Colonic mucosa (tissue), 4 donors: ENCODE measurements at places on chromosomes 11 and 22. TPM values are rescaled to one million over a fixed set of nuclear protein-coding genes. Genes with fewer than 3 reads are reported as not detected.

Gene CSF2RB
- 5.2 TPM for total RNA-seq

Gene OR10A2
- not detected for total RNA-seq

Gene OVCH2
- total RNA-seq = not detected

Gene BCO2
- total RNA-seq = 1.7 TPM

Gene RASSF10
- total RNA-seq = 1.4 TPM

Gene ARHGAP1
- 81.7 TPM for total RNA-seq

Gene OR52N4
- total RNA-seq = not detected

Gene NXPE4
- 178 TPM for total RNA-seq

Gene QSER1
- total RNA-seq = 25.3 TPM

DNA sequence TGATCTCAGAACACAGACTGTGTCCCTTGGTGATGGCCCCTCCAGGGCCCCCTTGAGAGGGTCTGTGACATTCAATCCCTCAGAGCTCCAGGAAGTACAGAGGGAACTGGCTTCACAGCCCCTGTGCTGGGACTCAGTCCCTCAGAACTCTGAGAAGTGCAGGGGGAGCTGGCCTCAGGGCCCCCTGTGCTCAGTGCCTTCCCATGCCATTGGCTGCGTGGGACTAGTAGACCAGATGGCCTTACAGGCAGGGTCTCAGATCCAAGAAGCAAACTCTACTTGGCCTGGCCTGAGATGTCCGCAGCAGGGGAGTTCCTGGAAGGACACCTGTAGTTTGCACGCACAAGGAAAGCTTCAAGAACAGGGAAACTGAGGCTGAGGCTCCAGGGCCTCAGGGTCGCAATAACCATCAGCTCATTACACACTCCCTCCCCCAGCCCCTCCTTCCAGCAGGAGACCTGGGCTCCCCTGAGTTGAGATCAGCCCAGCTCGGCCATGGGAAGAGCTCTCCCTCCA, 138.4 kb downstream of the BRD1 start:
- no peaks in the 10 kb centered on the region for H3K4me1 ChIP-seq
- no peak for DNase-seq
- H3K27me3 ChIP-seq = no peaks in the 10 kb centered on the region
- no peaks in the 10 kb centered on the region for H3K36me3 ChIP-seq
- no peak overlapping the region for H3K27ac ChIP-seq
- H3K4me3 ChIP-seq = no peak overlapping the region

GRCh38 chr11:30786256-30787110, 200.3 kb upstream of the MPPED2 start:
- H3K36me3 ChIP-seq = no peaks in the 10 kb centered on the region
- H3K27me3 ChIP-seq = no peaks in the 10 kb centered on the region
- H3K4me3 ChIP-seq = no peak overlapping the region
- DNase-seq = no peak
- no peak overlapping the region for H3K27ac ChIP-seq

- peak; percentile 97 for DNase-seq
- peak overlapping the region; percentile 76 for H3K4me3 ChIP-seq
- peaks cover 9% of the 10 kb centered on the region for H3K4me1 ChIP-seq
- no peaks in the 10 kb centered on the region for H3K36me3 ChIP-seq
Observed at GRCh38 chr11:118928101-118928869, 2.6 kb upstream of the BCL9L start.

DNA sequence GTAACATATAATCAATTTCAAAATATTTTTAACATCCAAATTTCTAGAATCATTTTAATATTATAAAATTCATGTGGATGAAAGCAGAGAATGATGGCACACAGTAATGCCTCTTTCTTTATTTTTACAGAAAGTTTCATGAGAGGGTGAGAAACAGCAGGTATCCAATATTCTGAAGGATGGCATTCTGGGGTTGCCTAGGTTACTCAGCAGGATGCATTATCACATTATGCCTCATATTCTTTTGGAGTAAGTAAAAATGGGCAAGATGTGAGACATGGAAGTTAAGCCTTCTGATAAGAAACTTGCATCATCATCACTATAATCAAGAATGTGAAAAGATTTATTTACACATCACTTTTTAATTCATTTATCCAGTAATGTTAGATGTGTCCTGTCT, 148.7 kb upstream of the PGR start:
- no peak overlapping the region for H3K4me3 ChIP-seq
- no peaks in the 10 kb centered on the region for H3K36me3 ChIP-seq
- H3K27ac ChIP-seq = no peak overlapping the region
- no peak for DNase-seq
- H3K27me3 ChIP-seq = no peaks in the 10 kb centered on the region

DNA sequence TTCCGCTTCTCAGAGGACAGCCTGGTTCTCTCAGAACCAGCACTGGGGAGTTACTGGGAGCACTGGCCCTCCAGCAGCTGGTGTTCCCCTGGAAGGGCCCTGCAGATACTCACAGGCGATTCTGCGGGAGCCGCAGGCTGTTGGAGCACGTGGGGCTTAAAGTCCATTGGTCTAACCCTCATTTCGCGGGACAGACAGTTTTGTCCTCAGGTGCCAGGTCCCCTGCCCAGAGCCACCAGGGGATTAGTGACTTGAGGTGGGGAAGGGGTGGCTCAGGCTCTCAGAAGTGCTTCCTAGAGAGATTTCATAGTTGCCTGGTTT, 53.9 kb downstream of the CACNA1I start:
- H3K27ac ChIP-seq = no peak overlapping the region
- no peaks in the 10 kb centered on the region for H3K27me3 ChIP-seq
- no peak overlapping the region for H3K4me3 ChIP-seq
- H3K4me1 ChIP-seq = no peaks in the 10 kb centered on the region
- DNase-seq = no peak

- peaks cover 25% of the 10 kb centered on the region for H3K4me1 ChIP-seq
- DNase-seq = no peak
- no peak overlapping the region for H3K4me3 ChIP-seq
- H3K36me3 ChIP-seq = no peaks in the 10 kb centered on the region
Observed at GRCh38 chr11:27394781-27395228, 31.8 kb upstream of the CCDC34 start.

- no peak for DNase-seq
- no peaks in the 10 kb centered on the region for H3K36me3 ChIP-seq
- no peaks in the 10 kb centered on the region for H3K27me3 ChIP-seq
Observed at GRCh38 chr11:112465433-112466024, 204.9 kb upstream of the PLET1 start.

- peak; percentile 37 for DNase-seq
- H3K27ac ChIP-seq = no peak overlapping the region
- H3K27me3 ChIP-seq = no peaks in the 10 kb centered on the region
- H3K36me3 ChIP-seq = no peaks in the 10 kb centered on the region
- H3K4me3 ChIP-seq = no peak overlapping the region
Observed at GRCh38 chr11:18802381-18803257, 11.0 kb upstream of the PTPN5 start.

DNA sequence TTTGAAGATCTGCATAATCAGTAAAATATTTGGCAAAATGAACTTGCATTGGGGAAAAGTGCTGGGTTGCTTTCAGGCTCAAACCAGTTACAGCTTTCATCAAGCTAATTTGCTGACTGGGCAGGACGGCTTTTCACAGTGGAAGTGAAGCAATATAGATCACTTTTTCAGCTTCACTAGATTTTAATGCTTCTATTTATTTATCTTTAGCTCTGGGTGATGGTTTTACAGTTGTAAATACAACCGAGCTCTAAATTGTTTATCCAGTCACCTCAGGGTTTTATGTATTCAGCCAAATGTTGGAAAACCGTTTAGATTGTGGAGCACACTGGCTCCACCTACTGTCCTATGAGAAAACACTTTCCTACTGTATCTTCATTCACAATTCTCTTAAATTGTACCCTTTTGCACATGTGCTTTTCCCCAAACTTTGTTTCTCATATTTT, 58.2 kb downstream of the ACER3 start:
- H3K4me1 ChIP-seq = no peaks in the 10 kb centered on the region
- no peaks in the 10 kb centered on the region for H3K36me3 ChIP-seq
- peak; percentile 25 for DNase-seq
- no peak overlapping the region for H3K27ac ChIP-seq
- no peaks in the 10 kb centered on the region for H3K27me3 ChIP-seq

- no peaks in the 10 kb centered on the region for H3K36me3 ChIP-seq
- no peak for DNase-seq
- no peaks in the 10 kb centered on the region for H3K4me1 ChIP-seq
- H3K4me3 ChIP-seq = no peak overlapping the region
- no peaks in the 10 kb centered on the region for H3K27me3 ChIP-seq
Observed at GRCh38 chr11:63443714-63444113, 47.3 kb downstream of the PLAAT5 start.

DNA sequence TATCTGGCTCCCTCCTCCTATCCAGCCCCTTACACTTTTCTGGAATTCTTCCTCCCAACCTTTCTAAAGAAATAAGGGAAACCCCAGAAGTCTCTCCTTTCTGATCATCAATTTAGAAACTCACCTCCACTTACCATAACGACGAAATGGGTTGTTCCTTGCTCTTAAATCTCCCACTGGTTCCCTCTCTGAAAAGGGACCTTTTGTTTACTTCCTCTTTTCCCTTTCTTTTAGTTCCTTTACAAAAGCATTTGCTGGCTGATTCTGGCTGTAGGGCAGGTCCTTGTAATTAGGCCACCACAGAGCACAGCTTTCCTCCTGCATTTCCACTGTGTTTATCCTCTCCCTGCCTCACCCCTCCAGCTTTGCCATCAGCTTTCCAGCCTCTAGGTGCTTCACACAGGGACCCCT, 12.0 kb downstream of the JAML start:
- no peak overlapping the region for H3K4me3 ChIP-seq
- no peaks in the 10 kb centered on the region for H3K27me3 ChIP-seq
- peak overlapping the region; percentile 73 for H3K27ac ChIP-seq
- no peak for DNase-seq

GRCh38 chr11:70176940-70177689, 26.0 kb upstream of the FADD start:
- no peaks in the 10 kb centered on the region for H3K36me3 ChIP-seq
- peak; percentile 29 for DNase-seq
- H3K4me1 ChIP-seq = no peaks in the 10 kb centered on the region
- H3K27me3 ChIP-seq = no peaks in the 10 kb centered on the region
- no peak overlapping the region for H3K4me3 ChIP-seq

DNA sequence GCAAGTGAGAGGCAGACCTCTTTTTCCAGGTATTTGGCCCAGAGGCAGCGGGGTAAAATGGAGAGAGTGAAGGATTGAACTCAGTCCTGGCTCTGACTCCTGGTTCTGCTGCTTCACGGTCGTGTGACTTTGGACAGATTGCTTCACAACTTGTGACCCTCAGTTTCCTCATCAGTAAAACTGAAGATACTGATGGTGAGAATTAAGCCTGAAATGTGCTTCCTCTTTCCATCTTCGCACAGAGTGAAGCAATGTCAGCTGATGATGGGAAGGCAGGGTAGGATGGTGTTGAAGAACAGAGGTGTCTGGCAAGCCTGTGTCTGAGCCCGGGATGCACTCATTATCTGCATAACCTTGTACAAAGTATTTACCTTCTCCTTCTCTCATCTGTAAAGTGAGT, 59.0 kb downstream of the UBASH3B start:
- H3K36me3 ChIP-seq = no peaks in the 10 kb centered on the region
- H3K4me3 ChIP-seq = no peak overlapping the region
- H3K4me1 ChIP-seq = no peaks in the 10 kb centered on the region
- DNase-seq = no peak
- H3K27ac ChIP-seq = no peak overlapping the region

DNA sequence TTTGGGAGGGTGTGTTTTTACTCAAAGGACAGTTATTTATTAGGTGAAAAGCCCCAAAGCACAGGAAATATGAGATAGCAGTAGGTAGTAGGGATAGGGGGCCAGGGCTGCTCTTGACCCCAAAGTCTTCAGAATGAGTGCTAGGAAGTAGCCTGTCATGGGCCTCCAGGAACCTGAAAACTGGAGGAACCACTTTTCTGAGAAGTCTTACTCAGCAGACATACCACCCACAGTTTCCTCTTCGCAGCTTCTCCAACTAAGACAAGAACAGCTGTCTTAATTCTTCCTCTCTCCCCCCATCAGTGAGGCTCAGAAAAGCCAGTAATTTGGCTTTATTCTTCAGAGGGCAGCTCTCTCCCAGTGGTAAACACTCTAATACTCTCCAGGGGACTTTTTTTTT, 84.0 kb upstream of the CTSC start:
- H3K4me1 ChIP-seq = no peaks in the 10 kb centered on the region
- H3K27ac ChIP-seq = peak overlapping the region; percentile 46
- no peaks in the 10 kb centered on the region for H3K36me3 ChIP-seq
- no peaks in the 10 kb centered on the region for H3K27me3 ChIP-seq

DNA sequence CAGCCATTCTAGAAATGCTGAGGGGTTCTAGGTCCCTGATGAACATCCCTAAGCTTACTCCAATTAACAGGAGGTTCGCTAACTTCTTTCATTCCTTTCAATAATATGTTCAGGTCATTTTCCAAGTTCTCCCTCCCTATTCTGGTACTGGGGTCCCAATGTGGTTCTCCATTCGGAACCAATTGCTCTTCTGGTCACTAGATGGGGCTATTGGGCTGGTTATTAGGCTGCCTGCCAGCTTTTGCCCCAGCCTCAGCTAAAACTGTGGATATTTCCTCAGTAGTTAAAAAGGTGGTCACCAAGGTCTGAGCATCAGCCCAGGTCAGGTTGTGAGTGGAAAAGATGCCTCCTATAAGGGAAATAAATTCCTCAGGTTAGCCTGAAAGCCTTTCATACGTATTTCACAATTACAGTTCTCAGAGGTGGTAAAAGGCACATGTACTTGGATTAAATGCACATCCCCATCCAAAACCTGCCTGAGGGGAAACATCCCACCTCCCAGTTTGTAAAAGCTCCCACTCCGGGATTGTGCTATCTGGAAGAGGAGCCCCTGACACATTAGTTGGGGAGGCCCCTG, 161.1 kb upstream of the CCDC179 start:
- H3K27ac ChIP-seq = no peak overlapping the region
- H3K4me1 ChIP-seq = no peaks in the 10 kb centered on the region
- H3K4me3 ChIP-seq = no peak overlapping the region
- H3K27me3 ChIP-seq = no peaks in the 10 kb centered on the region
- no peak for DNase-seq
- H3K36me3 ChIP-seq = no peaks in the 10 kb centered on the region

- no peak overlapping the region for H3K27ac ChIP-seq
- H3K4me1 ChIP-seq = peaks cover 4% of the 10 kb centered on the region
- no peaks in the 10 kb centered on the region for H3K36me3 ChIP-seq
Observed at GRCh38 chr11:106088896-106089295, 11.4 kb downstream of the AASDHPPT start.

GRCh38 chr11:35605706-35606105, 12.6 kb upstream of the FJX1 start:
- no peaks in the 10 kb centered on the region for H3K4me1 ChIP-seq
- no peak overlapping the region for H3K27ac ChIP-seq
- no peaks in the 10 kb centered on the region for H3K27me3 ChIP-seq
- DNase-seq = no peak
- H3K36me3 ChIP-seq = no peaks in the 10 kb centered on the region

DNA sequence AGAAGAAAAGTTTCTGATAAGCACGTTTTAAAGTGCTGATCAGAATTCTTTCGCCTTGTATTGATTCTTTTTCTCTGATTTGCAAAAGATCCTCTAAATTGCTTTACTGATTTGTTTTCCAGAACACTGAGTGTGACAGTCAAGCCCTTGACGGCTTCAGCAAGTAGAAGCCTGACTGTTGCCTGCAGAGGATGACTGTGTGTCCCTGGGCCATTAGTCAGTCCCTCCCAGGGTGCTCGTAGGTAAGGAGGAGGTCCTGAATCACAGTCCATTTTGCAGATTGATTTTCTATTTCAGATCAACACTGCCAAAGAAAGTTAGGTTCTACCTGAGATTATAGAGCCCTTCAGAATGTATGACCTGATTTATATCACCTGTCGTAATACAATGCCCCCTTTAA, 38.6 kb upstream of the POGLUT3 start:
- no peak for DNase-seq
- H3K36me3 ChIP-seq = no peaks in the 10 kb centered on the region
- no peak overlapping the region for H3K4me3 ChIP-seq
- peaks cover 8% of the 10 kb centered on the region for H3K4me1 ChIP-seq

- H3K27me3 ChIP-seq = no peaks in the 10 kb centered on the region
- no peaks in the 10 kb centered on the region for H3K36me3 ChIP-seq
- DNase-seq = peak; percentile 32
Observed at GRCh38 chr22:23179381-23180299, 669 bp upstream of the BCR start.
